ENCODE measurements at places on chromosomes 6 and 20.

GRCh38 chr6:47103931-47104330 is 61.8 kb upstream of the ADGRF1 start:
- DNase-seq: no peak

- no peak for DNase-seq
Observed at GRCh38 chr6:140811642-140812041, 1321.1 kb upstream of the GJE1 start.

DNA sequence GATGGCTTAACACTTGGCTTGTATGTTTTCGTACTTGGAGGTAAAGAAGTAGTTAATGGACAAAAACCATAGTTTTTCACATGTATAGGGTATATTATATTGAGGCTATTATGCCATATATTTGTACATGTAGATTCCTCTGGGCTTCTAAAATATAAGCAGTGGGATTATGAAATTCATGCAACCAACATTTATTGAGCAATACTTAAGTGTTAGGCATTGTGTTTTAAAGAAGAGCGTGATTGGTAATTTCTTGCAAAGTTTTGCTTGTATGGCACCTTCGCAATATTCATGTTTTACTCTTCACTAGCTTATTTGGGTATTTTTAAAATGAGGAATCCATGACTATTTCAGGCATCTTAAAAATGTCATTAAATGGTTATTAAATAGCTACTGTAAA is 2.5 kb downstream of the TULP4 start:
- no peak for DNase-seq

- DNase-seq: no peak
Observed at GRCh38 chr20:34581341-34582184, 23.0 kb downstream of the MAP1LC3A start.

- DNase-seq: no peak
Observed at GRCh38 chr20:64194269-64194668, 30.0 kb downstream of the MYT1 start.

DNA sequence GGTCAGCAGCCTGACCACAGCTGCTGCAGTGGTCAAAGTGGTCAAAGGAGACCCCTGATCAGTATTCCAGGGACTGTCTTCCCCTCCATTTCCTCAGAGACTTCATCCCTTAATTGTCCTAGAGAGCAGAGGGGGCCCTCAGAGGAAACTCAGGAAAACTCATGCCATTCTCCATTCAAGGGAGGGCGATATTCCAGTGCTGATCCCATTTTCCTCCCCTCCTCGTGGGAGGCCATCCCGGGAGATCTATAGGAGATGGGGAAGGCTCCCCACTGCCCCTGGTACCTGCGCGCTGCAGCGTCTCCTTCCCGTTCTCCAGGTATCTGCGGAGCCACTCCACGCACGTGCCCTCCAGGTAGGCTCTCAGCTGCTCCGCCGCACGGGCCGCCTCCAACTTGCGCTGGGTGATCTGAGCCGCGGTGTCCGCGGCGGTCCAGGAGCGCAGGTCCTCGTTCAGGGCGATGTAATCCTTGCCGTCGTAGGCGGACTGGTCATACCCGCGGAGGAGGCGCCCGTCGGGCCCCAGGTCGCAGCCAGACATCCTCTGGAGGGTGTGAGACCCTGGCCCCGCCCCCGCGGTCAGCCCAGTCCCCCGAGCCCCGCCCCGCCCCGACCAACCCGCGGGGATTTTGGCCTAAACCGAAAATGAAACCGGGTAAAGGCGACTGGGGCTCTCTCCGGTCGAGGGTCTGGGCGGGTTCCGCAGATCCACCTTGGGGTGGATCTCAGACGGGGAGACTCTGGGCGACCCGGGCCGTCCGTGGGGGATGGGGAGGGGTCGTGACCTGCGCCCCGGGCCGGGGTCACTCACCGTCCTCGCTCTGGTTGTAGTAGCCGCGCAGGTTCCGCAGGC is 878 bp downstream of the HLA-C start:
- DNase-seq: peak; percentile 40

- DNase-seq: peak; percentile 34
Observed at GRCh38 chr6:155327326-155328073, 13.2 kb upstream of the TFB1M start.

GRCh38 chr6:72724545-72724944 is 102.7 kb downstream of the KCNQ5 start:
- DNase-seq: no peak

GRCh38 chr6:43737272-43738081 is 32.5 kb upstream of the VEGFA start:
- no peak for DNase-seq

- DNase-seq: no peak
Observed at GRCh38 chr6:158109748-158110147, 58.3 kb downstream of the SERAC1 start.

- no peak for DNase-seq
Observed at GRCh38 chr6:6515691-6516607, 72.6 kb upstream of the LY86 start.

- DNase-seq: no peak
Observed at GRCh38 chr20:38373231-38373867, 27.1 kb downstream of the LBP start.

GRCh38 chr20:49330701-49331615 is 53.1 kb upstream of the ZNFX1 start:
- no peak for DNase-seq

GRCh38 chr6:106143665-106144064 is 57.5 kb downstream of the PRDM1 start:
- no peak for DNase-seq

DNA sequence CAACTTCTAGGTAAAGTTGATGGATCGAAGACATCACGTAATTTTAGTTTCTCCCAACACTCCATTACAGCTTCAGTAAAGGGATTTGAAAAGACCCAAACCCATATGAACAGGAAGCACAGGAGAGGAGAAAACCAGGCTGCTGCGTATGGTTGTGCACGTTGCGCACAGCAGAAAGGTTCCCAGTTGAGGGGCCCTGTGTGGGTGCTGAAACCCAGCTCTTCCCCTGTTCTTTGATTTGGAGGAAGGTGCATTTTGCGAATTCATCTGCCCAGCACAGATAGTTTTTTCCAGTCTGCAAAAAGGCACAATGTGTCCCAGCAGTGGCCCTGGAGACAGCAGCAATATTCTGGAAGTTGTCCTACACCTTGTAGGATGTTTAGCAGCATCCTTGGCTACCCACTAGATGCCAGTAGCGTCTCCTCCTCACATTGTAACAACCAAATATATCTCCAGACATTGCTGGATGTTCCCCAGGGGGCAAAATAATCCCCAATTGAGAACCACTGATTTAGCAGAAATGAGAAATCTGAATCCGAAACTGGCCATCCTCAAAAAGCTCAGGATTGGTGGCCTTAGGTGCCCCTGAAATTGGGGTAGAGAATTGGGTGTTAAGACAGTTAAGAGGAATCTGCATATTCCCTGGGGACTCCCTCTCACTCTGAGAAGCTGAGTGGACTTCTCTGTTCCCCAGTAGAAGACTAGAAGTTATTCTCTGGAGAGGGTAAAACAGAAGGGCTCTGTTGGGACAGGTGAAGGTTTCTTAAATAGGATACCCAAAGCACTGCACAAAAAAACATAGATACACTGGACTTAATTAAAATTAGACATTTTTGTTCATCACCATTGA is 12.2 kb downstream of the SUN5 start:
- DNase-seq: no peak

DNA sequence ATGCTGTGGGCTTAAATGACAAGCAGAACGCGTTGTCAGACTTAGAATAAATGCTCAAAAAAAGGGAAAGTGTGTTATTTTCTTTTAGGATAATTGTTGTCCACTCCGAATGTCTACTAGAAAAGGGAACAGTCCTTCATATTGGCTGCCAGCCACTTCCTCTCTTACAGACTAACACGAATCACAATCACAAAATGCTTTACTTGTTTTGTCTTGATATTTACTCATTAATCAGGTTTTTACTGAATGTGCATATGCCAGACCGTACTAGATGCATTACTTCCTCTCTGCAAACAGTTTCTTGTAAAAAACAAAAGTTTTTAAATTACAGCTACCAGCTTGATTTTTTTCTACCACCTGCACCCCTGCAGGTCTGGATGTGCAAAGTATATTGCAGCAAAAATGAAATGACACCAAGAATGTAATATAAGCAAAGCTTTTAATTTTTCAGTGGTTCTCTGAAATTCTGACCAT is 821 bp downstream of the DHX35 start:
- no peak for DNase-seq

- no peak for DNase-seq
Observed at GRCh38 chr20:32191873-32192272, 15.7 kb downstream of the PLAGL2 start.

- no peak for DNase-seq
Observed at GRCh38 chr6:108464418-108465097, 96.2 kb upstream of the FOXO3 start.

GRCh38 chr6:115583290-115583689 is 477.4 kb downstream of the FRK start:
- no peak for DNase-seq

DNA sequence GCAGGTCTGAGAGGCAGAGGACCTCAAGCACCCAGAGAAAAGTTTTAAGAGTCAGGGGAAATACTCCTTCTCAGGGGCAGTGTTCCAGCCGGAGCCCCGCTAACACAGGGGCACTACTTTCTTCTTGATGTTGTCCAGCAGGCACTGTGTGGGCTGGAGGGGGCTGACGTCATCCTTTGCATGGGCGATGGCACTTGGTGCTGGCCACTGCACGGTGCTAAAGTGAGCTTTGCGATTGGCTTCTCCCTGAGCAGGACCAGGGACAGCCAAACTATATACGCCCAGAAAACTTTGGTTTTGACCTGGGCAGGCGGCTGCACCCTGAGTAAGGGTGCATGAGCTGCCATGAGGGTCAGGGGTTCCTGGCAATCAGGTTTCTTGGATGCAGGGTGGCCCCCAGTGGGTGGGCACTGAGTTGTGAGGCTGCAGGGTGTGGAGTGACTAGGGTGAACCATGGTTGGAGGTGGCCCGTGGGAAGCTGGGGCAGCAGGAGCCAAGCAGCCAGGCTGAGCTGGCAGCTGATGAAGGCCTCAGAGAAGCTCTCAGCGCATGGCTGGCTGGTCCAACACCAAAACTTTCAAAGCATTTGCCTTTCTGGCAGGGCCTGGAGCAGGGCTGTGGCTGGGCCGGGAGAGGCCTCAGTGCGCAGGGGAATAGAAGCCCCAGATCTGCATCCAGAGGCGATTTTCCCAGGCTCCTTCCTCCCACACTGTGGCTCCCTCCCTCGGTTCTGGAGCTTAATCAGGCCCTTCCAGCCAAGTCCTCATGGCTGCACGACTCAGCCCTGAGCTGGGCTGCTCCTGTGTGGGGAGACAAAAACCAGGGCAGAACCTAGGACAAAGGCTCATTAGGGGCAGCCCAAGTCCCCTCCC is 18.3 kb downstream of the MRPS18A start:
- DNase-seq: peak; percentile 69

- no peak for DNase-seq
Observed at GRCh38 chr6:130778946-130779657, 48.1 kb upstream of the SMLR1 start.

- no peak for DNase-seq
Observed at GRCh38 chr6:85460154-85460920, 10.5 kb downstream of the NT5E start.

DNA sequence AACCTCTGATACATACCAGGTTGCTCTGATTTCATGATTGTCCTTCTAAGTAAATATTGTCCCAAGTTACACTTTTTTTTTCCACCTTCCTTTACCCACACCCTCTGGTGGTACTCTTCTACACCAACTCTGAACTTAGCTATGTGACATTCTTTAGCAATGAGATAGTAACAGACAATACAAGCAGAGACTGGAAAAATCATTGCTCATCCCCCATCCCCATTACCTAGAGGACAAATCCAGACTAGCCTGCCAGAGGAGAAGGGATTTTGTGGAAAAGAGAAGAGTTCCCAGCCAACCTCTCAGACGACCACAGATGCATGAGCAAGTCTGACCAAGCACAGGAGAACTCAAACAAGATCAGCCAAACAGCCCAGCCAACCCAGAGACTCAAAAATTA is 32.8 kb upstream of the TFAP2B start:
- no peak for DNase-seq

All from anterior cingulate cortex (tissue), 58 donors.